Stimulated activated CD4-positive, alpha-beta T cell treated with anti-CD3 and anti-CD28 coated beads, Interleukin-1b, Interleukin-23, amount 100 ng/mL, for 48 hours (primary cell): ENCODE measurements at places on chromosomes 12 and 14.

DNA sequence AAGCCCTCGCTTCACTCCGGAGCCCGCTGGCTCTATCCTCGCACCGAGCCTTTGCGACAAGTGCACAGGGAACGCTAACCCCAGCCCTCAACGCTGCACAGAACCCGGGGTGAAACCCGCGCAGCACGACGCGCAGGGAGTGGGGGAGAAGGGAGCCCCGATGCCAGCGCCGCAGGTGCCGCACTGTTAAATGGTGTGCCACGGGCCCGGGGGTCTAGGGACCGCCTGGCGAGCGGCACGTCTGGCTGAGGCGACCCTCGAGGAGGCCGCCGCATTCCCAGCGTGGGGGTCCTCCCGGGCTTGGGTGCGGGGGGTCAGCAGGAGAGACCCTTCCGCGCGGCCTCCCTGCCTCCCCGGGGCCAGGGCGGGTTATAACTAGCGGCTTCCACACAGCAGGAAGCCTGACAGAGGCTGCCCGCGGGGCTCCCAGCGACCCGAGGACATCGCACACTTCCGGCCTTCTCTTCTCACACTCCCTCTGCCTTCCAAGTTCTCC is 23.8 kb upstream of the LRTM2 start:
- DNase-seq = peak; percentile 50

GRCh38 chr12:106049546-106049945 is 89.2 kb downstream of the NUAK1 start:
- DNase-seq = no peak

GRCh38 chr12:75591628-75592027 is 80.2 kb upstream of the KRR1 start:
- DNase-seq = no peak

GRCh38 chr14:54299410-54300363 is 97.1 kb upstream of the CDKN3 start:
- DNase-seq = no peak

- DNase-seq = no peak
Measured at GRCh38 chr12:13913371-13913770, 68.0 kb downstream of the GRIN2B start.
